CD4-positive, alpha-beta T cell treated with Interferon gamma for 1 hour (primary cell): ENCODE measurements at places on chromosomes 7 and 10.

DNA sequence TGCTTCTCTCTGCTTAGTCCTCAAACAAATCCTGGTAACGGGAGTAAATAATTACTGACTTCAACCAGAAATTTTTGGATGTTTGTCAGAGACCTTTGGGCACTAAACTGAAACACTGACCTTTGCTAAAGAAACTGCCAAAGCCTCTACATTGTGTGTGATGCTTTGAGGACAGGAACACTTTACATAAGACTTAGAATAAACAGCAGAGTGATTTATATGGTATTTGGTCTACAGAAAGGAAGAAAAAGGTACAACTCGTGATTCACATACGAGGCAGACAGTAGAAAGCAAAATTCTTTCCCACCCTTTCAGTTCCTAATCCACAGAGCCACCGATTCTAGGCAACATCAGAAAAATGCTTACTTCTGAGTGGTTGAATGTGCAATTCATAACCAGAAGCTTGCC, 59.8 kb downstream of the SLC16A12 start:
- no peak for DNase-seq

GRCh38 chr7:81075150-81075549, 156.3 kb upstream of the SEMA3C start:
- DNase-seq = no peak

- no peak for DNase-seq
These were observed 43.6 kb downstream of the ZNF22 start for GRCh38 chr10:45044290-45044689.

- DNase-seq = no peak
These were observed 41.7 kb downstream of the CHCHD3 start for GRCh38 chr7:133040178-133040577.

DNA sequence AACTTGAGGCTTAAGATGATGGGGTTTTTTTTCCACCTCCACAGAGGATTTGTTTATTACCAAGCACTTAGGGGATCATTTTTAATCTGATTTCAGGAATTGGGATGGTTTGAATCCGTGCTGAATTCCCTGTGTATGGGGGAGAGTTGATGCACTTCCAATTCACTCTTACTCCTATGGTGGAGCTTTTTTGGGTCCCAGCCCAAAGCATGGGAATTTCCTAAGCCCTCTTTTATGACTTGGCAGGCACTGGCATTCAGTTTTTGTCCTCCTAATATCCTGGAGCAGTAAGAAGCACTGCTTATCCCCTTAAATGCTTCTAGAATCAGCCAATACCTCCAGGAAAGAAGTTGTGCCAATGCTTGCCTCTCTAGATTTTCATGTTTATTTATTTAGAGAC, 78.7 kb downstream of the HYCC1 start:
- no peak for DNase-seq

DNA sequence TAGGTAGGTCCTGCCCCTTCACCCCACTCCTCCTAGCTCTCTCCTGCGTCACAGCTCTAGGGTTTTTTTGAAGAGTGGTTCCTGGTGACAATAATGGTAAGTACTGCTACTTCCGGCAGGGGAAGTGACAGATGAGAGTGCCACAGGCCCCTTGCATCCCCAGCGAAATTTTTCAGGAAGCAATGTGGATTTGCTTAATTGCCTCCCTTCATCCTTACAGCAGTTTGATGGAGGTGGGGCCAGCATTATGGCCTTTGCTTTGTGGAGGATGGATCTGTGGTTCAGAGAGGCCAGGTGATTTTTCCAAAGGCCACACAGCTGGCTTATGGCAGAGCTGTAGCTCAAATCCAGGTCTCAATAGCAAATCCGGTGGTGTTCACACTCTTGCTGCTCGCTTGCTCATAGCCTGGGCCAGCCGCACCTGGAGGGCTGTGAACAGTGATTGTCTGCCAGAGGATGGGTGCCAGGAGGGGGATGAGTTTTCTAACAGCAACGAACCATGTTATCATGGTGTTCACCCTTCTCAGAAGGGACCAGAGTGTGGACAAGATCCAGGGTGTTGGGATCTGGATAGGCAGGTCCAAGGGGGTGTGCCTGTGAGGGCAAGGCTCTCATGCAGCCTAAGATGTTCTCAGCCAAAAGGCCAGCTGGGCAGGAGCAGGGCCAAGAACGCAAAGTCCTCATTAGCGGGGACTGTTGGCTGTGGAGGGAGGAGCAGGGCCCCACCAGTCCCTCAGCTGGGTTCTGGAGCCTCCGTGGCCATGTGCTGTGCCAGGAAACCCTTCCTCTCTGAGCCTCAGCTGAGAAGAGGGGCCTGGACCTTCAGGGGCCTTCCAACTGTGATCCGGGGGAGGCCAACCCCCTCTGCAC, 89.0 kb downstream of the EMX2 start:
- no peak for DNase-seq

DNA sequence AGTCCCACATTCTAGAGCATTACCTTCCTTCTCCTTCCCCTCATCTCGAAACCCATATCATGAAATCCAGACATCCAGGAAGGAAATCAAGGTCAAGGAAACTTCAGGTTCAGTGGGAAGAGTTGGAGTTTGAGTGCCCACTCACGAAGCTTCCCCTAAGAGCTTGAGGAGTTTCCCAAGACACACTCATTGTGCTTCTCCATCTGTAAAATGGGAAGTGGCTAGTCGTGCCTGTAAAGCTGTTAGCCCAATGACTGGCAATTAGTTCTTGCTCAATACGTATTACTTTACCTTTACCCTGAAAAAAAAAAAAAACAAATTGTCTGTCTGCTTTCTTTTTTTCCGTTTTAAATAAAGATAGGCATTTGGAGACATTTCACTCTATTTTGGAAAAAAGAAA, 42.3 kb downstream of the GPAM start:
- DNase-seq = no peak

- DNase-seq = no peak
These were observed 88.8 kb upstream of the INSIG1 start for GRCh38 chr7:155208681-155209477.

GRCh38 chr10:97925308-97925938, 75.8 kb downstream of the GOLGA7B start:
- DNase-seq = no peak

- no peak for DNase-seq
These were observed 220.3 kb upstream of the STK17A start for GRCh38 chr7:43362652-43363034.

DNA sequence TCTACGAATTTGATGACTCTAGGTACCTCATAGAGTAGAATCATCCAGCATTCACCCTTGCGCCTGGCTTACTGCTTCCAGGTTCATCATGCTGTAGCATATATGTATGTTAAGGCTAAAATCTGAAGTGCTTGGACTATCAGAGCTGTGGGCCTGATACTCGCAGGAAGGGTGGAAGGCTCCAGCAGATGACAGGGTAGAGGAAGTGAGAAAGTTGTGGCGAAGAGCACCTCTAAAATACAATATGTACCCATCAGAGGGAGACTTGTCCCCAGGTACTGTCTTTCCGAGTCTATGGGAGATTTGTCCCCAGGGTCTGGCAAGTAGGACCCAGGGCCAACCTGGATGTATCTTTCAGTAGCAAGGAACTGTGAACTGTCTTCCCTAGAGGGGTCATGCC, 48.1 kb upstream of the PLEKHA1 start:
- DNase-seq = no peak

GRCh38 chr7:15158141-15158810, 255.7 kb upstream of the DGKB start:
- DNase-seq = no peak

- DNase-seq = no peak
These were observed 62.7 kb downstream of the WAC start for GRCh38 chr10:28595613-28596012.

- no peak for DNase-seq
These were observed 136.6 kb upstream of the CCDC6 start for GRCh38 chr10:60042914-60043313.

DNA sequence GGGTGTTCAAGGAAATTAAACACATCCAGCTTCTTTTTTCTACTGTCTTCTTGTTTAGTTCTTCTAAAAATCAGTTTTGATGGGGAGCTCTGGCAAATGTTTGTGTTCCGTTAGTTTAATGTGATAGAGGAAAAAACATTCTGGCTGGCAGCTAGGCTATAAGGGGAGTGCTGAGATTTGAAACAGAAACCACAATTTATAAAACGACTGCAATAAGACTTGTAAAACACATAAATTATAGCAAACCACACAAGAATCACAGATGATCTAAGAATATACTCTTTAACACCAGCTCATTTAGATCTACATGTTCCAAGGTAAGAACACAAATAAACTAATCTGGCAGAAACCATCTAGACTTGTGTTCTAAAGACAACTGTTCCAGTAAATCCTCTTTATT, 425.5 kb downstream of the CNTNAP2 start:
- DNase-seq = no peak

DNA sequence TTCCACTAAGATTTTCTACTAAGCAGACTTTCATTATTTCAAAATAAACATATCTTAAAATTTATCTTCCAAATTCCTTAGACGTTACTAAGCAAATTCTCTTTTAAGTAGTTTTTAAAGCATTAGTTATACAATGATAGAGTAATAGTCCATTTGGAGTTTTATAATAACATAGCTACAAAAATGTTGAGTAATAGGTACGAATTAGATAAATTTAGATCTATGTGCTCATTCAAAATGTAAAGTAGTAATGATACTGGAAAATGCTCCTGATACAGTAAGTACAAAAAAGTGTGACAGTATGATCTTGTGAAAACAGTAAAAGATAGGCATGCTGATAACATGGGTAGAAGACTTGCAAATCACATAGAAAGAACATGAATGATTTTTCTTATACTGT, 4.5 kb downstream of the DMTF1 start:
- DNase-seq = no peak

- no peak for DNase-seq
These were observed 300.2 kb downstream of the NEBL start for GRCh38 chr10:20596911-20597310.

DNA sequence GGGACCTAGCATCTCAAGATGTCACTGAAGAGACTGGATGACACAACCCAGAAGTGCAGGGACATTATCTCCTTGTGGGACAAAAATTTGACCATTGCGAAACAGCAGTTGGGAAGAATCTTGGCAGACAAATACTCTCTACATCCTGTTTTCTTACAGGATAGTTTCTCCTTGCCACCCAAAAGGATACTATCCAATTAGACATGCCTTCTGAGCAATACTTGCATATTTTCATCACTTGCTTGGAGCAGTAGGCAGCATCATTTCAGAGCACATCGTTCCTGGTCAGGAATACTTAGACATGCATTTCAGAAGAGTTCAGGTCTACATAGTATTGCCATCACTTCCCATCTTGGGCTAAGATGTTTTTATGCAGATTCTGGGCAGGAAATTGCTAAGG, 56.8 kb downstream of the FAS start:
- DNase-seq = no peak

DNA sequence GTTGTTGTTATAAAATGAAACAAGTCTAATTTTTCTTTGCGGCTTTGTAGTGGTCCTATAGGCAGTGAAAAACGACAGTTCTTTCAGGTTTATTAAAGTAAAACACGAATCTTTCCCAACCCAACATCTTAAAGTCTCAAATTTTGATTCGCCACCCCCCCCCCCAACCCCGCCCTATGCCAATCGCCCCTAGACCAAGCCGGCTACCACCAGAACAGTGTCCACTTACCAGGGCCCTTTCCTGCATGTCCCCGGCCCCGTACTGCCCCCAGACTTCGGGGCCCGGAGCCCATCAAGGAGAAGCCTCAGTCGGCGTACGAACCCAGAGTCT, 335 bp upstream of the CHCHD1 start:
- no peak for DNase-seq

DNA sequence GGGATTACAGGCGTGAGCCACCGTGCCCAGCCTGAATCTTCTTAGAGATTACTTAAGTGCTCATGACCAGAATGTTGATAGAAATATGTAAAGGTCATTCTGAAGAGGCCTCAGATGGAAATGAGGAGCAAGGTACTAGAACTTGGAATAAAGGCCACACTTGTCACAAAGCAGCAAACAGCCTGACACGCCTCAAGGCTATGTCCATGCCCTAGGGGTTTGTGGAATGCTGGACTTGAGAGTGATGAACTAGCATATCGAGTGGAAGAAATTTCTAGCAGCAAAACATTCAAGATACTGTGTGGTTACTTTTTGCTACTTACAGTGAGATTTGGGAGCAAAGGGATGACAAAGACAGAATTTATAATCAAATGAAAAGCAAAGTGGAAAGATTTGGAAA, 39.0 kb downstream of the ZNF438 start:
- no peak for DNase-seq

DNA sequence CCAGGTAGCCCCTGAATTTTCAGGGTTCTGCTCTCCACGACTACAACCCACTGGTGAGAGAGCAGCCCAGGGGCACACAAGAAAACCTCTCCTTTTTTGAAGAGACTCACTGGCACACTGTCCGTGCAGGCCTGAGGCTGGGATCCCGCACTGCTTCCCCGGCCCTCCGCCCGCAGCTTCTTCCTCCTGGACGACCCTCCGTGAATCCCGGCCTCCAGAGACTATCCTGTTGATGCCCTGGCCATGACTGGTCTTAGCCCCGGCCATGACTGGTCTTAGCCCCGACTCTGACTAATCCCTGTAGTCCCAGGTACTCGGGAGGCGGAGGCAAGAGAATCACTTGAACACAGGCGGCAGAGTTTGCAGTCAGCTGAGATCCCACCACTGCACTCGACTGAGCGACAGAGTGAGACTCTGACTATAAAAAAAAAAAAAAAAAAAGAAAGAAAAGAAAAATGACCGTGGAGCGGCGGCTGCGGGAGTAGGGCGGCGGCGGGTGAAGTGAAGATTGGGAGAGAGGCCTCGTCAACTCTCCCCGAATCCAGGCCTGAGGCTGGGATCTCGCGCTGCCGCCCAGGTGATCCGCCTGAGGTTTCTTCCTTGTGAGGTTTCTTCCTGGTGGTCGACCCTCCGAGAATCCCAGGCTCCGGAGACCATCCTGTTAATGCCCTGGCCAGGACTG, 196.4 kb downstream of the ZNF716 start:
- DNase-seq = no peak

DNA sequence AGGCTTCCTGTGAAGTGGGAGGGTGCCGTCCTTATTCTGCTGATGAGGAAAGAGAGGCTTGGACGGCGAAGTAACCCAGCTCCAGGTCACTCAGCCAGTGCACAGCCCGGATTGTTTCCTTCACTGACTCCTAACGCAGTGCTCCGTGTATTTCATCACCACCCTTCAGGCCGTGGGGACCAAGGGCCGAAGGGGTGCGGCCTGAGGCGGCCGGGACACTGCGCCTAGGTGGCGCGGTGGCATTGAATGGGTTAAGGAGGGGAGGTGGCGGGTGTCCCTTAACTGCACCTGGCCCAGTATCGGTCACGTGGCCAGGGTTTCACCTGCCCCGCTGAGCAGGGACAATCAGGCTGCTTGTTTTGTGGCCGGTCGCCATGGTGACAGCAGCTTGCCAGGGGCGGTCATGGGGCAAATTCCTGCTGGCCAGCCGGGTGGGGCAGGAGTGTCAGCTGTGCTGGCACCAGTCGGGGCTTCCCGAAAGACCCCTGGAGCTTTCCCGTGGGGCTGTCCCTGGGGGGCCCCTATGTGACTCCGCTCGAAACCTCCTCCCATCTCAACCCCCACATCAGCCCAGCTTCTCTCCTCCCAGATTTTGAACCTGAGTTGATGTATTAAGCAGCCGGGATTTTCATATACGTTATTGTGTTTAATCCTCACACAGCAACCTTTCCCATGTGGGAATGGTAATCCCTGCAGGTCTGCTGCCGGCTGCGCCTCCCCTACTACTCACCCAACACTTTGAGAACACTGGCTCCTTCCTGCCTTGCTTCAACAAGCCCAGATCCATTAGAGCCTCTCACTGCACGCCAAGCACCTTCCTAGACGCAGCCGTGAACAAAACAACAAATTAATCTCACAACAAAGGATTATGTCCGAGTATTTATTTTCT, 4.4 kb upstream of the ABHD11 start:
- peak; percentile 38 for DNase-seq
